ENCODE measurements at places on chromosomes 6 and 20.

DNA sequence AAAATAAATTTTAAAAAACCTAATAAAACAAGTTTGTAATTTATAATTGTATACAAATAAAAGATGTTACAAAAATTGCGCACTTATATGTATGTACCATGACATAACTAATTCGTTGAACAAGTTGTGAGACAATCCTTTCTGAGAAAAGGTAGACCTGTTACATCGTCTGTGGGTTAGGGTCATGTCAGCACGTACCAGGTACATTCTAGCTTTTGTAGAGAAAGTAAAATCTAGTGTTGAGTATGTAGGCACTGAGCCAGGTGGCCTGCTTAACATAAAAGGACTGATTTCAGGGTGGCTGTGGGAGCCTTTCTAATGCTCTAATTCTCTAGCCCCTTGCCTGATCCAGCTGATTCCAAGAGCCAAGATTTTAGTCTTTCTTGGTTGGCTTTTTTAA, 10.4 kb downstream of the RPL7L1 start:
- no peak for DNase-seq

DNA sequence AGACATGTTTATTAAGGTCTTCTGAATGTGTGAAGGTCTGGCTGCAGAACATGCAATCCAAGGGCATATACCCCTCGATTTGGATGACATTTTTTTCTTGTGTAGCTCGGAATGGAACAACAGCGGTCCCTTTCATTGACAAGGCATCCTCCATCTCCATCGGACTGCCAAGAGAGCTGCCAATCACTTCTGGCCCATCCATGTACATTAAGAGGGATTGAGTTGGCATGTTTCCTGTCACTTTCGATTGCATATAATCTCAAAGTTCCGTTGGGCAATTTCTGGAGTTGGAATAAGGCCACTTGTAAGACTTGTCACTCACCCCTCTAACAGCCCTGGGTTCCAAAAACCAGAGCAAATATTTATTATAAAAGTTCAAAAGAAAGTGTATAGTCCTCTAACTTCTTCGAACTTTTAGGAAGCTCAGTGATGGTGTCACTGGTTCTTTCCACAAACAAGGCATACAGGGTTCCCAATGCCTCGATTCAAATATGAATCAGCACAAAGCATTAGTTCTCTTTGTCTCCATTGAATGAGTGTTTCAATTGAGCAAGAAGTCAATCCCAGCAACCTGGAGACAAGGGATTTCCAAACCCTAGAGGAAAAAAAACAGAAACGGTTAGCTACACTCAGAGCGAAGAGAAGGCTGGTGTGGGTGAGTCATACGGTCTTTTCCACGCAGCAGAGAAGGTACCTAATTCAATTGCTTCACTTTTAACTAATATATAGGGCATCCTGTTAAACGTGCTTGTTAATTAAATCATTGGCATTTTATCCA, 10.9 kb downstream of the ZNF217 start:
- DNase-seq, result no peak

DNA sequence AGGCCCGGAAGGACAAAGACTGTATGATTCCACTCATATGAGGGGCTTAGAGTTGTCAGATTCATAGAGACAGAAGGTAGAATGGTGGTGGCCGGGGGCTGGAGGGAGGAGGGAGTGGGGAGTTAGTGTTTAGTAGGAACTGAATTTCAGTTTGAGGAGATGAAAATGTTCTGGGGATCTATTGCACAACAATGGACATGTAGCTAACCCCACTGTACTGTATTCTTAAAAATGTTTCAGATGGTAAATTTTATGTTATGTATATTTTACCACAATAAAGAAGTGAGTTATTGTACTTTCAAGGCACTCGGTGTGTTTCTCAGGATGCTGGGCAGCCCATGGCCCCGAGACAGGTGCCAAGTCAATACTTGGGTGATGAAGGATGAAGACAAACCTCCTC, 25.4 kb downstream of the MAS1 start:
- DNase-seq, result no peak

- DNase-seq, result no peak
Measured at GRCh38 chr6:161211380-161212035, 62.4 kb downstream of the AGPAT4 start.

DNA sequence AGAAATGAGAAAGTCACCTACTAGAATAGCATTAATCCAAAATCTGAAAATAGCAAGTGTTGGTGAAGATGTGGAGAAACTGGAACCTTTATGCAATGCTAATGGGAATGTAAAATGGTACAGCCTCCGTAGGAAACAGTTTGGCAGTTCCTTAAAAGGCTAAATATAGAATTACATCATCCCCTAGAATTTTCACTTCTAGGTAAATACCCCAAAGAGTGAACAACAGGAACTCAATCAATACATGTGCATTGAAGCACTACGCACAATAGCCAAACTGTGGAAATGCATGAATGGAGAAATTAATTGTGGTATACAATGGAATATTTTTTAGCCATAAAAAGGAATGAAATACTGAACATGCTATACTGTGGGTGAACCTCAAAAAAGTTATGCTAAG, 982.0 kb upstream of the FLRT3 start:
- no peak for DNase-seq

DNA sequence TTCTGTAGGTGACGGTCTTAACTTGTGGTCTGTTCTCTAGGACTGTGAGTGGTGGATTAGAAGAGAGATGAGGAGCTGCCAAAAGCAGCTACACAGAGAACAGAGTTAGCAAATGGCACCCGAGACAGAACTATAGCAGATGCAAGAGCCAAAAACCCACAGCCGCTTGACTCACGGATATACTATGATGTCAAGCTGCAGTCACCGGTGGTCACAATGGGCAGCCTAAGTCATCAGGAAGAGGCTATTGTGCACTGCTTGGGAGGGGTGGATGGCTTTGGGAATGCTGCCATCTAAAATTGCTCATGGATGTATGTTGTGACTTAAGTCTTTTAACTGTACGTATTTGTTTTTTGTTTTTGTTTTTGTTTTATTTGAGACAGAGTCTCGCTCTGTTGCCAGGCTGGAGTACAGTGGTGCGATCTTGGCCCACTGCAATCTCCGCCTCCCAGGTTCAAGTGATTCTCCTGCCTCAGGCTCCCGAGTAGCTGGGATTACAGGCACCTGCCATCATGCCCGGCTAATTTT, at the start of gene GTSF1L:
GTSF1L (minus strand) TSS at position 192 of the 528 bp plus-strand sequence. CDS start 308 bp downstream, outside the sequence.
- no peak for DNase-seq

Measured in HS-27A (cell line).